ENCODE measurements at places on chromosomes 4 and X. TPM values are rescaled to one million over a fixed set of nuclear protein-coding genes. Genes with fewer than 3 reads are reported as not detected.

- DNase-seq, result no peak
Measured at GRCh38 chr4:150464523-150464922, 117.4 kb upstream of the MAB21L2 start.

- no peak for DNase-seq
Measured at GRCh38 chr4:120557372-120557771, 365.2 kb downstream of the PRDM5 start.

The SYNPO2 gene
- 21.2 TPM for polyA plus RNA-seq

DNA sequence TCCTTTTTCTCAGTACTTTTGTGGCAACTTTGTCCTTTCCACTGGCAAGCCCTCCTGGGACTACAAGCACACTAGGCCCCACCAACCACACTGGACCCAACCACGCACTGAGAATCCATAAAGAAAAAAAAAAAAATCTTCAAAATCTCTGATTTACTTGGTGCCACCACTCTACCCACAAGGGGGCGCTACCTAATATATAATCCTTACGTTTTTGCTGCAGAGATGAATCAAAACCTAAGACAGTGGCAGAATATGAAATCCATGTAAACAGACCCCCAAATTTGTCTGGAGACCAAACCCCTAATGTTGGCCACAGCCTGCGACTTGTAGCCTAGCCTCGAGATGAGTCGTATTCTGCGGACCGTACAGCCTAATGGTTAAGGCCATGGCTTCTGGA lies 63.5 kb upstream of the ARHGAP36 start:
- DNase-seq, result no peak

GRCh38 chr4:134567461-134567860 lies 365.9 kb upstream of the PABPC4L start:
- no peak for DNase-seq

GRCh38 chr4:127783955-127784770 lies 2.0 kb downstream of the HSPA4L start:
- no peak for DNase-seq

DNA sequence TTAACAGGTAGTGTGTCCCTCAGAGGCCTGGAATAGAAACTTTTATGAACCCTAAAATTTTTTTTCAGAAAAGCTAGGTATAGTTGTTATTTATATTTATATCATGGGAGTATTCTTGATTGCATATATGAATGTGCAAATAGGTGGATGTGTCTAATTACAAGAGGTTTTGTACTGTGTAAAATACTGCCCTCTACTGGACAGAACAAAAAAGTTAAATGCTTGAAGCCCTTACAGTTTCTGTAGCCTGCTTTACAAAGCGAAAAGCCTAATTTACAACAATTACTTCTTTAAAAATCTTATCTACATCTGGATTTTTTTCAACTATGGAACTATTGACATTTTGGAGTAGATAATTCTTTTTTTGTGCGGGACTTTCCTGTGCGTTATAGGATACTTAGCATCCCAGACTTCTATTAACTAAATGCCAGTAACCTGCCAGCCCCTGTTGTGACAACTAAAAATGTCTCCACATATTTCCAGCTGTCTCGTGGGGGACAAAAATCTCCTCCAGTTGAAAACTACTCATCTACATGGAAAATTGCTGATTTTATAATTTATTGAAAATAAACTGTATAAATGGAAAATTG lies 35.1 kb downstream of the ENPEP start:
- peak; percentile 59 for DNase-seq

The RAB9B gene
- 3.2 TPM for polyA plus RNA-seq

GRCh38 chrX:25536307-25536970 lies 520.7 kb upstream of the ARX start:
- DNase-seq, result no peak

- DNase-seq, result no peak
Measured at GRCh38 chr4:8568068-8568668, 12.0 kb upstream of the GPR78 start.

The POLN gene
- 2.4 TPM for polyA plus RNA-seq

GRCh38 chr4:83618431-83618830 lies 82.5 kb downstream of the GPAT3 start:
- no peak for DNase-seq

- no peak for DNase-seq
Measured at GRCh38 chrX:104172788-104173187, 6.5 kb downstream of the FAM199X start.

DNA sequence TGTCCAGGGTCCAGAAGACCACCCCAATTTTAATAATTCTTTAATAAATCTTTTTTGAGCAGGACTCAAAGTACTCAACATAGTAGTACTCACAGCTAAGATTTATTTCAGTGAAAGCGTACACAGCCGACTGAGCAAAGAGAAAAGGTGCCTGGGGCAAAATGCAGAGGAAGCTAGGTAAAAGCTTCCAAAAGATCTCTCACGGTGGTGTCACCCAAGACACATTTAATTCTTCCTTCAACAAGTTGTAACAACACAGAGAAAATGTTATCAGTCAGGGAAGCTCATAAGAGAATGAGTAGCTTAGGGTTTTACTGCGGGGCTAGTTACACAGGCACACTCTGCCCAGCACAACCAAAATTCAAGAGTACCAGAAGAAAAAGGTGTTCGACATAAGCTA lies 201.1 kb downstream of the OPHN1 start:
- no peak for DNase-seq

DNA sequence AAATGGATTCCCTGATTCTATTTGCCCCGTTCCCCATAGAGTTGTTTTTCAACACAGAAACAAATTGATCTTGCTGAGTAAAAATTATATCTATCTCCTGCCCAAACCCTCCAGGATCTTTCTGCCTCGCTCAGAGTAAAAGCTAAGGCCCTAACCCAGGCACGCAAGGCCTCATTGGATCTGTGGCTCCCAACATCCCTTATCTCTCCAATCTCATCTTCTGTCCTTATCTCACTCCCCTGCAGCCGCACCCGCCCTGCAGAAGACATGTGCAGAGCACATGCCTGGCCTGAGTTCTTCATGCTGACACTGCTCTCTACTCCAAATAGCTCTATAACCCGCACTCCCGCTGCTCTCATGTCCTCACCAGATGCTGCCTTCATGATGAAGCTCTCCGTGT lies 543.8 kb upstream of the ZFP42 start:
- DNase-seq, result no peak

GRCh38 chr4:141807103-141807891 lies 170.9 kb downstream of the IL15 start:
- DNase-seq, result no peak

DNA sequence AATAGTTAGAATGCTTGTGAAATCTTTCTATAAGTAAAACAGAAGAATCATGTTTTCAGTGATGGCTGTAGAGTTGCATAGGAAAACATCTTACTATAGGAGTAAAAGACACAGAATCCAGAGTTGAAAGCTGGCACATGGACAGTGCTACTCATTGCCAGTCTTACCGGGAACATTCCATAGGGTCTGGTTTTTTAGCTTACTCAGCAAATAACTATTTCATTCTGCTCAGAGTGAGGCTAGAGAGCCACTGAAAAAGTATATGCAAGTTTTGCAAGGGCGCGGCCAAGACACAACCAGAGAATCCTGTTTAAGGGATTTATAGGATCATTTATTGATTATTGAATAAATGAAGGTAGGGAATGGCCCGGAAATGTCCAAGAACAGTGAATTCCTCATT lies 60.3 kb downstream of the MTHFD2L start:
- DNase-seq, result no peak

DNA sequence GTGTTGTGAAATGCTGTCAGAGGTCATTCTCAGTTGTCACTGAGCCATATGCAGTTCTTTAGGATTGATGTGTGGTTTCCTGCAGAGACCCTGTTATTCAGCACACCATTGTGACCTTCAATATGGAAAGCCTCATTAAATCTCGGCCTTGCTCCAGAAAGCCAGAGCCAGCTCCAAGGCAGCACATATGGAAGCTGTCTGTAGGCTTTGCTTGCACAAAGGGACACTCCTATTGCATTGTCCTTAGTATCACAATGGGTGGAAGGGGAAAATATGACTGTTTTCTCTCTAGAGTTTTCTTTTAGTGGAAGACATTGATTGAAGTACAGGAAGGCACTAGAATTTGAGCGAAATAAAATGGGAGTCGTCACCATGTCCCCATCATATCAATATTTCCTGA lies 179.0 kb downstream of the CEP135 start:
- peak; percentile 29 for DNase-seq

- DNase-seq, result no peak
Measured at GRCh38 chrX:74931214-74931613, 6.0 kb upstream of the NEXMIF start.

GRCh38 chr4:14293582-14293981 lies 666.1 kb upstream of the BOD1L1 start:
- no peak for DNase-seq

GRCh38 chr4:1987721-1988326 lies 20.9 kb downstream of the NELFA start:
- DNase-seq, result no peak

DNA sequence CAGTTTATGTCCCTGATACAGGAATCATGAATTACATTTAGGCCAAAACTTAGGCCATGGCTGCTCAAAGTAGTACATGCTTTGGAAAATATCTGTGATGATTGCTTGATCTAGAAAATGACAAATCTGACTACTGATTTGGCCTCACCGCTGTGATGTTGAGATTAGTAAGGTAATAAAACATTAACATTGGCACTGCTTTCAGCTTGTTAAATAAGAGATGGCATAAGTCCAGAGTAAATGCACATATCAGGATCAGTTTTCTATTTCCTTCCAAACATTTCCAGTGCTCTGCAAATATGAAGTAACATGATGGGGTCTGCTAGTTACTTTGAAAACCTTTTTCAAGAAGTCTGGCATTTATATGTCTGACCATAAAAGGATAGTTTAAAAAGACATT lies 687.3 kb upstream of the ACTRT1 start:
- DNase-seq, result no peak

DNA sequence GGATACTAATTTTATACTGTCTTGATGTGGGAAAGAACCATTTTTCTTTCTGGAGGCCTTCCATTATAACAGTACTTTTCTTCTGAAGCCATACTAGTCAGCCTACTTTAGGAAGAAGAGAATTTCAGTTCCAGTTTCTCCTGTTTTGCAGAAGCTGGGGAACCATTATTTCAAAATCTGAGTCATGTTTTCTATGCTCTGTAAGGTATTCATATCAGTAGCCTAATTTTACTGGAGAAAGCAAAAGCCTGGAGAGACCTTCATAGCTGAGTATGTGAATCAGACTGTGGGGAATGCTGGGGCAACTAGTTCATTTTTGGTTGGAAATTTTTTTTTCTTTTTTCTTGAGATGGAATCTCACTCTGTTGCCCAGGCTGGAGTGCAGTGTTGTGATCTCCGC lies 22.4 kb downstream of the AFF1 start:
- no peak for DNase-seq

GRCh38 chrX:31063114-31063513 lies 8.7 kb downstream of the FTHL17 start:
- no peak for DNase-seq

- no peak for DNase-seq
Measured at GRCh38 chrX:40772290-40772689, 36.9 kb upstream of the MED14 start.

The MAGEC1 gene
- not detected for polyA plus RNA-seq
